H1 (cell line): ENCODE measurements at places on chromosomes 11 and 22.

DNA sequence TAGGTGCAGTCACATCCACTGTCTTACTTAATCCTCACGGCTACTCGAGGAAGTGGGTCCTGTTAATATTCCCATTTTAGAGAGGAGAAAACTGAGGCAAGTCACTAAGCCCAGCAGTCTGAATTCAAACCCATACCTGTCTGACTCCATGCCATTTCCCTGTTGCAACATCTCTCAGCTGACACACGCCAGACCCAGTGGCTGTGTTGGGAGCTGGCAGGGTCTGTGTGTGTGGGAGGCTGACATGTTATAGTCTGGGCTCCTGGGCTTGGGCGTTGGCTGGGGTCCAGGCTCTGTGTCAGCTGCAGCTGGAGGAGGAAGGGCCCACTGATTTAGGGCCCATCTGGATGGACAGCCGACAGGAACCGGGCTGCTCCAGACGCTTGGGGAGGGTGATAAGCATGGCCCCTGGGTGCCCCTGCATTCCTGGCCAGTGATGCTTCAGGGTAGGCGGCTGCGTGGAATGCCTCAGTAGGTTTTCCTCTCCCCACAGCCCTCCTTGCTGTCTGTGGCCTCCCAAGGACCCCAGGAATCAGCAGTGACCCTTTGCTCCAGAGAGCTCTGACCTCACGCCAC, 562.5 kb downstream of the MN1 start:
- DNase-seq, result no peak

DNA sequence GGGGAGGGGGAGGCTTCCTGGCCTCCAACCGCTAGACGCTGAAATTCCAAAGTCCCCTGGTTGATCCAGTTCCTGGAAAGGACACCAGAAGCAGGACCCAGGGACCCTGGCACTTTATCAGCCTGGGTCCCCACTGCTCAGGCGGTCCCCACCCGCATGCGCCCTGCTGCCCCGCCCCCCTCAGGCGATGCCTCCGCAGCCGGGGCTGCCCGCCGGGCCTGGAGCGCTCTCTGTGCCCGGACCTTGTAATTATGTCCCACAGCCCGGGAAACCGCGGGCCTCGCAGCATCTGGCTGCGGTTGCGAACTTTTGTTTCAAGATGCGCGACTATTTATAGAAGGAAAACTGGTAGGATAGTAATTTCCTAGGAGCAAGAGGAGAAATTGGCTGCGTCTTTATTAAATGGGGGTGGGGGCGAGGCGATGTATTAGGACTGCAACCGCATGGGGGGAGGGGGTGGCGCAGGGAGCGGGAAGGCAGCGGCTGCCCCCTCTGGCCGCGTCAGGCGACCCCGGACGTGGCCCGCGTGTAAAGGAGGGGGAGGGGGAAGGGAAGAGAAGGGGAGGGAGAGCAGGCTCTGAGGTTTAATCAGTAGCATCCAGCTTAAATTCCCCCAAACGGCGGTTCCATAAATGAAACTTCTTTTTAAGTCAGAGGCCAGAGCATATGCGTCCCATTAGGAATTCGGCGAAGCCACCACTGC, 6.1 kb downstream of the WNT7B start:
- peak; percentile 73 for DNase-seq

- DNase-seq, result no peak
Observed at GRCh38 chr11:121582296-121582695, 129.5 kb upstream of the SORL1-AS1 start.

DNA sequence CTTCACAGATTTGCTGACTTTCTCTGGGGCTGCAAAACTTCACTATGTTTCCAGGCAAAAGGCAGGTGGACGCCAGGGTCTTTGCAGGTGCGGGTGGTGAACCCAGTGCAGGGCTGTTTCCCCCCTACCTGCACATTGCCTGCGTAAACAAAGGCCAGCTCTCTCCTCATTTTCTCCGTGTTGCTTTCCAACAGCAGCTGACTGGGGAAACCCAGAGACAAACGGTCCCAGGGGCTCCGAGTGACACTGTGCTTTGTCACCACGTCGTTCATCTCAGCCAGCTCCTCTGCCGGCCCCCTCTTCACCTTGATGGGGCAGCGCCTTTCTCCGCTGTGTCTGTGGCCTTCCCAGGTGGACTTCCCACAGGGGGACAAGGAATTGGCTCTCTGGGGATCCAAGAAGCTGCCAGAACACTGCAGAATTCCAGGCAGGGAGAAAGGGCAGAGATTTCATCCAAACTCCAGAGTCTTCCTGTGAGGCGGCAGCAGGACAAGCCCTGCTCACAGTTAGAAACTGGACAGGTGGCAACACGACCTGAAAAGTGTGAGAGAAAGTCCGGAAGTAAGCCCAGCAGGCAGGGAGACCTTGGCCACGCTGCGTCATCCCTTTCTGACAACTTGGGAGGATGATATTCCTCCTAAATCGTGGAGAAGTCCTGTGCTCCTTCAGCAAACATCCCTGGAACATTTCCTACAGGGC, 1493.7 kb downstream of the TBC1D22A start:
- DNase-seq, result no peak

DNA sequence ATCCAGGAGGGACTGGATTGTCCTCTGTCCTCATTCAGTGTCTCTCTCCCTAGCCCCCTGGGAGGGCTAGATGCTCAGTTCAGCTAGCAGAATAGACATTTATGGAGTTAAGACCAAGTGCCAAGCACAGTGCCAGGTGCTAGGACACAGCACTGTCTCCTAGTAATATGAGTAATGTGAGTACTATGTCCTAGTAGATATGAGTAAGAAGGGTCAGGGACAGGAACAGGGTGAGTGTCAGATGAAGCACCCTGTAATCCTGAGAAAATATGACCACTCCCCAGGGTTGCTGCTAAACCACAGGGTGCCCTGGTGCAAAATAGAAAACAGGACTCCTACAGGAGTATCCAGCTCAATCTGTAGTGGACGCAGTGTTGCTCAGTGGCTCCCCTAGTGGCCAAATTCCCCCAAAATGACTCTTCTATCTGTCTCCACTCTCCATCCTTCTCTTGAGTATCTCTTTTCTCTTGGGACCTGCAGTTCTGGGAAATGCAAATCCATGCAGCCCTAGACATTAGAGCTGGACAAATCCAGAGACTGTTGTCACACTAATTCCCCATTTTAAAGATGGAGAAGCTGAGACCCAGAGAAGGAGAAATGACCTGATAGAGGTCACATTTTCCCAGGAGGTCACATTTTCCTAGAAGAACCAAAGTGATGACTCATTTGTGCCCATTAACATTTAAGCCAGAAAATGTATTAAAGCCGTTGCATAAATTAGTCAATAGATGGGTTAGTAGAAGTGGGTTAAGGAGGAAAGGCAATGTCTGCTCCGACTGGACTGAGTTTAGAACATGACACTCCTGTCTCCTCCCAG, 214.3 kb downstream of the NXPE2 start:
- no peak for DNase-seq

DNA sequence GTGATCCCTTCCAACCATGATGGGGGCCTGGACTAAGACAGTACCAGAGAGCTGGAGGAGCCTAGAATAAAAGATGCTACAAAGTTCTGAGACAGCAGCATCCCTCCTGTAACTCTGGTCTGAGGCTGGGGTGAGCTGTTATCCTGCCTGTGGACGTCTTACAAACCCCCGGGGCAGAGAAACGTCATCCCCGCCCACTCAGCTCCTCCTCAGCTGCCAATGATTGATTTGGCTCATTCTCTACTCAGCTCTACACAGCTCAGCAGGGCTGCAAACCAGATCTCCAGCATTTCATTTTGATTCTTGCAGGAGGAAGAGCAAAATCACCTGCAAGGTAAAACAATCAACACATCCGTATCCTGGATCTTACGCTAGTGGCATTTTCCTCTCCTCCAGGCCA, 55.5 kb downstream of the CSNK2A3 start:
- no peak for DNase-seq

- DNase-seq, result no peak
Observed at GRCh38 chr22:29167032-29167911, 38.4 kb upstream of the EMID1 start.

DNA sequence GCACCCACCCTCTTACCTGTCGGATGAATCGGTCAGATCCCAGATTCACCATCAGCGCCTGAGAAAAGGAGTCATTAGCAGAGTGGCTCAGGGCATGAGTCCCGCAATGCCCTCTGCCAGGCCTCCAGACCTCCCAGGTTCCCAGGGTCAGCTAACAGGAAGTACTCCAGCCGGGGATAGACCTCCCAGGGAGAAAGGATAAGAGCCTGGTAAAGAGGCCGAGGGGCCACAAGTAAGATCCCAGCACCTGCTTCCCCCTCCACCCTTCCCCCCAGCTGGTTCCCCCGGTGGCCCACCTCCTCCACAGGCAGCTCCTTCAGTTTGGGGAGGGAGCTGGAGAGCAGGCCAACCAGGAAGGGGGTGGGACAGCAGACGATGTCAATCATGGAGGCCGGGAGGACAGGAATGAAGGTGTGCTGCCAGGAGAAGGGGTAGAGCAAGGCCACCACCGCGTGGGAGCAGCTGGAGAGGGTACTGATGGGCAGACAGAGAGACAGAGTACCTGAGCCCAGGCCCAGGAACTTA, 16.4 kb downstream of the RPL27A start:
- DNase-seq, result peak; percentile 66

GRCh38 chr11:8168485-8169257, at the start of gene RIC3:
Gene RIC3 (minus strand): TSS chr11:8169025. CDS start chr11:8168989, 36 bp downstream.
- DNase-seq, result peak; percentile 80

GRCh38 chr22:38416621-38417251, 38.3 kb downstream of the KCNJ4 start:
- DNase-seq, result no peak
